ENCODE measurements at places on chromosomes 7 and 10. TPM values are rescaled to one million over a fixed set of nuclear protein-coding genes. Genes with fewer than 3 reads are reported as not detected.

The DTX2 gene
- 14.5 TPM for polyA plus RNA-seq

The PAX4 gene
- polyA plus RNA-seq, result not detected

The PRPS1L1 gene
- not detected for polyA plus RNA-seq

The ZNF503 gene
- polyA plus RNA-seq, result 56.8 TPM

The ZP3 gene
- 16.2 TPM for polyA plus RNA-seq

The TMEM236 gene
- 0.22 TPM for polyA plus RNA-seq

The LEP gene
- polyA plus RNA-seq, result 0.37 TPM
